ENCODE measurements at places on chromosomes 11 and 22.

- no peak for DNase-seq
Observed at GRCh38 chr11:46899501-46900025, 18.8 kb downstream of the LRP4 start.

DNA sequence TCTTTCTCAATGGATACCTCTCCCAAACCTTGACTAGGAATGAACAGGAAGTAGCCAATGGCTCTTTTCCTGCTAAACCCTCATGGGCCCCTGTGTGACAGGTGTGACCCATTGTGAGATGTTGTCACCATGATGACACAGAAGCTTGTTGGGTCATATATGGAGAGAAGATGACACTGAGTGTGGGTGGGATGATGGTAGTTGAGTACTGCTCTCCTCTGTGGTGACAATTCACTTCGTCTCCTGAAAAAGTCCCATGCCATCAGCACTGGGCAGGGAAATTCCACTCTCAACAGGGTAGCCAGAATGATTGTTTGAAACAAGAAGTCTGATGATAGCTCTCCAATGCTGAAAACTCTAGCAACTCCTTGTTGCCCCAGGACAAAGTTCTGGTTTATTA lies 94.0 kb upstream of the SEZ6L start:
- DNase-seq = no peak

DNA sequence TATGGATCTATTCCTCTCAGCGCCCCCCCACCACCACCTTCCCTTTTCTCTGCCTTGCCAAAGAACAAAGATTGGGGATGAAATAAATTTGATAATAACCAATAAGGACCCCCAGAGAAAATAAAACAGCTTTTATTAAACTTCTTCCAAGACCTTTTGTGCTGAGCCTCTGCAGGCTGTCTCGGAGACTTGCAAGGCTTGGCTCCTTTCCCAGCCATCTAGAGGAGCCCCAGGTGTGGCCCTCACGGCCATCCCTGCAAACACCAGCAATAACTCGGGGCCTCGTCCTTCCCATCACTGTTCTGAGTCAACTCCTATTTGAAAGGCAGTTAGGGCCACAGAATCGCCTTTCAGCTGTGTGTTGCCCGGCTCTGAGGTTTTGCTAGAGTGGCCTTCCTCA lies 51.2 kb upstream of the LMO1 start:
- DNase-seq = no peak

DNA sequence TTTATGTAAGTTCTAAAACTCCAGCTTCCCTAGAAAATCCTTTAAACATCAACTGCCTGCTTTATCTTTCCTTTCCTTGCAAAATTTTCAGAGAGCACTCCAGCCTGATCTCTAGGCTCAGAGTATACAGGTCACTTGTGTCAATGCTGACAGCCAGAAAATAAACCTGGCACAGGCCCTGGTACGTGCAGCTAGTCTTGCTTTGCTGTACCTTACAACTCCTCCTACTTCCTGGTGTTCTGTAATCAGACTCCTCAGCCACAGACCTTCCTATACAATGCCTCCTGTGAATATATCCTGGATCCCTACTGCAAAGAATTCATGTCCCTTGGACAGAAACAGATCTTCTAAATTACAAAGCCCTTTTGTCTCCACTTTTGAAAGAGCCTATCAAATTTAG lies 24.2 kb upstream of the TMEM123 start:
- DNase-seq = no peak

DNA sequence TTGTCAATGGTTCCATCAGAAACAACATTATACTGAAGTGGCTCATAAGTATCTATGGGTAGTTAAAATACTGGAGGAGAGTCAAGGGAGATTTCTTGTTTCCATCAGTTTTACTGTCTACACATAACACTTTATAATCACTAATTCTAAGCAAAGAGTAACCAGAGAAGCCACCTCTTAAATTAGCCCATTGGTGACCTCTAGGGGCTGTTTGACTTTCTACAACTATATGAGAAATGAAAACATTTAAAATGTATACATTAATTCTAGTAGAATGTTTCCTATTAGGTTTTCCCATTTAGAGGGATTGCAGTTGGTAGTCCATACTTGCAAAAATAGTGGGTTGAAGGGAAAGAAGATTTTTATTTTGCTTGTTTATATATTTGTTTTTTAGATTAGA lies 504.3 kb downstream of the FAM181B start:
- DNase-seq = no peak

Measured in retina (tissue), 1 donor.